ENCODE measurements at places on chromosomes 5 and 9.

DNA sequence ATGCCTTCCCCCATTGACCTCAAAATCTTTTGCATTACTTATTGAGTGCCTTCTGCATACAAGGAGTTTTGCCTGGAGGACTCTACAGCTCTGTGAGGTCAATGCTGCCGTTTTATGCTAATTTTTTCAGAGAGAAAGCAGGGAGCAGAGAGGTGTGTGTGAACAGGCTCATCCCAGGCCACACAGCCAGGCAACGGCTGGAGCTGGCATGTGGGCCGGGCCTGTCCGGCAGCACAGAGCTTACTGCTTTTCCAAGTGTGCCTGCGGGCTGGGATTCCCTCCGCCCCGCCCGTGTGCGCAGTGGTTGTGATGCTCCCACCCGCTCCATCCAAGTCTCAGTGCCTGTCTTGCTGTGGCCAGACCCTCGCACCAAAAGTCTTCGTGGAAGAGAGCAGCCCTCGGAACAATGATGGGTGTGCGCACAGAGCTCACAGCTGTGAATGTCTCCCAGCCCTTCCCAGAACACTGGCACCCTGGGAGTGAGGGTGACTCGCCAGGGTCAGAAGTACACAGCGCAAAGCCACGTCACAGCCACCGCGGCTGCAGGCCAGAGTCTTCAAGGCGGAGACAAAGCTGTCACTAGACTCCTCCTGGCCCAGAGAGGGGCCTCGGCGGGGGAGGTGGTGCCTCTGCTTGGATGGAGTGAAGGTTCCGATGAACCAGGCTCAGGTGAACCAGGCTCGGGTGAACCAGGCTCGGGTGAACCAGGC, 82.8 kb downstream of the COL5A1 start:
- no peak for DNase-seq

GRCh38 chr9:130167927-130168326, 4.3 kb upstream of the NCS1 start:
- DNase-seq: no peak

DNA sequence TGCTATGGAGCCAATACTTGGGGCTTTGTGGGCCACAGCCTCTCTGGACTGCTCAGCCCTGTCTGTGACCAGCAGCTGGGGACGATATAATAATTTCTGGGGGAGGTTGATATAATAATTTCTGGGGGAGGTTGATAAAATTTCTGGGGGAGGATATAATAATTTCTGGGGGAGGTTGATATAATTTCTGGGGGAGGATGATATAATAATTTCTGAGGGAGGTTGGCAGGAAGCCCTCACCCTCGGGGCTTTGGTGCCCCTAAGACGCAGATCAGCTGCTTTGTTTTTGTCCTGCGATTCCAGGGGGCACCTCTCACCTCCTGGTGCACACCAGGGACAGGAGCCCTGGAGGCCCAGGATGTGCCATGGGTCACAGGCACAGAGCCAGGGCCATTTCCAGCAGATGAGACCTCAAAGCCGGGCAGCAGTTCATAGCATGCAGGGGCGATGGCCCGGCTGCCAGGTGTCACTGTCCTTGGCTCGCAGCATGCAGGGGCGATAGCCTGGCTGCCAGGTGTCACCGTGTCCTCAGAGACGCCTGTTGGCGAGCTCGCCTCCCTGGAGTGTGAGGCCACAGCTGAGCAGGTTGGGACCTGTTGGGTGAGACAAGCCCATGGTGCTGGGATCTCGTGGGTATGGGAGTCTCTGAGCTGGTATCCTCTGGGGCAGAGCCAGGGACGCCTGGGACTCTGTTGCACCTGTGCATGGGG, 3.8 kb upstream of the TOR4A start:
- no peak for DNase-seq

- no peak for DNase-seq
Measured at GRCh38 chr9:108099854-108100253, 610.3 kb upstream of the KLF4 start.

- DNase-seq: no peak
Measured at GRCh38 chr5:8493176-8493575, 624.2 kb downstream of the MTRR start.

DNA sequence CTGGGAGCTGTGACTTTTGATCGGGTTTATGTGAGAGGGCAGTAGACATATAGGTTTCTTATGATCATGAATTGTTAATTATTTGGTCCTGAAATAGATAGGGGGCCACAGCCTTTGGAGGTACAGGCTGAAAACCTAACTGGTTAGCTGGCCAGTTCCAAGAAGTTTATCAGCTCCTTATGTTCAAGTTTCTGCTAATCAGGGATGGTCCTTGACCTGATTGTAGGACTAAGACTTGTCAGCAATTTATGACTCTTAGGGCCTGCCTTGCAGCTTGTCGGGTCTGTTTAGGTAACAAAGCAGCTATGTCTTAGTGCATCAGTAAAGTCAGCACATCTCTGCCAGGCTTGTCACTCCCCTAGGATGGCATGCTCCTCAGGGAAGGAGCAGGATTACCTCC, 151.8 kb upstream of the RUSC2 start:
- no peak for DNase-seq

- peak; percentile 86 for DNase-seq
Measured at GRCh38 chr5:759111-759751, 25.3 kb downstream of the ZDHHC11B start.

DNA sequence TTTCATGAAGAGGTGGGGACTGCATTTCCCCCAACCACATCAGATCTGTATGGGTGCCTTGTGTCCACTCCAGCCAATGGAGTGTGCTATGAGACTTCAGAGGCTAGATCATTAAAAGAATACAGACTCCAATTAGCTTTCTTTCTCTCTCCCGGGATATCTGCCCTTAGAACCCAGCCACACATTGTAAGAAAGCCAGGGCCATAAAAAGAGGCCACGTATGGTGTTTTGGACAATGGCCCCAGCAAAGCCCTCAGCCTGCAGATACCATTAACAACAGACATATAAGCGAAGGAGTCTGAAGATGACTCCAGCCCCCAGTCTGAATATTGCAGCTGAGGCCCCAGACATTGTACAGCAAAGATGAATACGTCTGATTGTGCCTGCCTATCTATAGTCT, 21.5 kb downstream of the IL6ST start:
- no peak for DNase-seq

GRCh38 chr5:66540078-66540477, 56.1 kb upstream of the MAST4 start:
- DNase-seq: no peak

- DNase-seq: no peak
Measured at GRCh38 chr9:116574027-116574679, 113.0 kb upstream of the TRIM32 start.

GRCh38 chr5:109365653-109366052, 44.1 kb downstream of the PJA2 start:
- DNase-seq: no peak

All from common myeloid progenitor, CD34-positive (primary cell).